ENCODE measurements at places on chromosomes 2 and 18. TPM values are rescaled to one million over a fixed set of nuclear protein-coding genes. Genes with fewer than 3 reads are reported as not detected.

- DNase-seq: no peak
Observed at GRCh38 chr2:198177040-198177439, 372.6 kb downstream of the PLCL1 start.

- DNase-seq: no peak
Observed at GRCh38 chr2:66490588-66491001, 55.7 kb downstream of the MEIS1 start.

C1QL2 gene
- not detected for total RNA-seq

TEX51 gene
- not detected for total RNA-seq

GRCh38 chr2:118784860-118785259 is 62.6 kb downstream of the EN1 start:
- DNase-seq: no peak

DOK6 gene
- total RNA-seq: 5.7 TPM

DNA sequence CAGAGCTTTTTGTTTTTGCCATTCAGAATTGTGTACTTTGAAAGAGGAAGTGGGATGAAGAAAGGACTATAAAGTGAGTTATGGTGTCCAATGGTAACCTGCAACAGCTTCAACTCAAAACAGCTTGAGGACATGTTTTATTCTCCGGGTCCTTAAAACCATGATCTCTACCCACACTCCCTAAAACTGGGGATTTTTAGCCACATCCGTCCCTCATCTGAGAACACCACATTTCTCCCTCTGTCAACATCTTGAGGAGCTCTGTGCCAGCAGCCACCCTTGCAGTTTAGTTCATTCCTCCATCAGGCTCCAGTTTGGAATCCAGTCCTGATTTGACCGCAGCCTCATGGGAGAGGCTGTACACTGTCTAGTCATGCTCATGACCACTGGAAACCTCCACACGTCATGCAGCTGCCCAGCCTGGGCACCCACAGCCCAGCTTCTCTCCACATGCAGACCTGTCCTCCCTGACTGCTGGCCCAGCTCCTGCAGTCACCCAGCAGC is 62.6 kb downstream of the C18orf63 start:
- peak; percentile 81 for DNase-seq

Data from aorta (tissue), 5 donors.